ENCODE measurements at places on chromosomes 4 and X.

DNA sequence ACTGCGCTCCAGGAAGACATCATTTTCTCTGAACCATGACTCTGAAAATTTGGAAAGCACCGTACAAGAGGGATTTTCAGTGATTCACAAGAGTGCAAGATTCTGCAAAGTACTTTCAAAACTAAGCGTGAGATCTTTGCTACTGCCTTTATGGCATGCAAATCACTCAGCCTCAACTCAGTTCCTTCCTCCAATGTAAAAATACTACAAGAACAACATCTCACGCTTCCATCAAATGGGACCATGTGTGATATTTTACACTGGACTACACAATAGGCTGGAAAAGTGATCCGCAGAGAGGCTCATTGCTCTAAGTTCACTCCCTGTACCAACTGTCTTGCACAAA is 674 bp upstream of the IL15 start:
- no peak for DNase-seq

GRCh38 chrX:6959006-6959405 is 188.5 kb upstream of the STS start:
- no peak for DNase-seq

GRCh38 chr4:109169170-109169569 is 133.3 kb downstream of the COL25A1 start:
- DNase-seq = no peak

- no peak for DNase-seq
Measured at GRCh38 chr4:150938417-150938816, 76.7 kb downstream of the LRBA start.

GRCh38 chr4:14783011-14783877 is 219.0 kb upstream of the CPEB2 start:
- DNase-seq = no peak

GRCh38 chr4:133593764-133594163 is 444.7 kb downstream of the PCDH10 start:
- DNase-seq = no peak

- peak; percentile 12 for DNase-seq
Measured at GRCh38 chr4:146340798-146341197, 126.5 kb downstream of the REELD1 start.

Measured in T47D (cell line).